ENCODE measurements at places on chromosomes 5 and 9.

GRCh38 chr5:144525000-144525399 lies 354.3 kb downstream of the KCTD16 start:
- no peak for DNase-seq

GRCh38 chr9:130565792-130566191 lies 13.6 kb upstream of the FUBP3 start:
- DNase-seq = no peak

GRCh38 chr9:92947268-92948037 lies at the start of gene FGD3:
Gene FGD3 (plus strand): TSS chr9:92947523. CDS start chr9:92976257, 28,734 bp downstream.
- DNase-seq = peak; percentile 42

GRCh38 chr5:80600943-80601693 lies 31.0 kb upstream of the ANKRD34B start:
- no peak for DNase-seq

- DNase-seq = no peak
These were observed 371.0 kb downstream of the ICE1 start for GRCh38 chr5:5793242-5794117.

DNA sequence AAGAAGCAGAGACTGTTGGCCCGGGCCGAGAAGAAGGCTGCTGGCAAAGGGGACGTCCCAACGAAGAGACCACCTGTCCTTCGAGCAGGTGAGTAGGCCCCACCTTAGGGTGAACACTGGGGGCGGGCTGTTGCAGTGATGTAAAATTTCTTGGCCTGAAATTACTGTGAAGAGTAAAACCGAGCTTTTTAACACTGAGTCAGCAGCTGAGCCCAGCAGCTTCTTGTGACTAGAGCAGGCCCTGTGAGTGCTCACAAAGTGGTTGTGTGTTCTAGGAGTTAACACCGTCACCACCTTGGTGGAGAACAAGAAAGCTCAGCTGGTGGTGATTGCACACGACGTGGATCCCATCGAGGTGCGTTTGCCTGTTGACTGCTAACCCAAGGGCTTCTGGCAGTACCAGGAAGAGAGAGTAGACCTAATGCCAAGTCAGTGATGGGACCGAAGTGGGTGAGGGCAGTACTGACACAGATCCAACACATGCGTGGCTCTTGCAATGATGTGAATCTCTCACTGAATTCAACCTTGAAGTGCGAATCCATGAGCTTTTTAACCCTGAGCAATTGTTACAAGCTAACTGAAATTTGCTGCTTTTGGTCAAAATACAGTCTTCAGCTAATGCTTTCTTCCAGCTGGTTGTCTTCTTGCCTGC lies 2.1 kb downstream of the RPL7A start:
- DNase-seq = no peak

DNA sequence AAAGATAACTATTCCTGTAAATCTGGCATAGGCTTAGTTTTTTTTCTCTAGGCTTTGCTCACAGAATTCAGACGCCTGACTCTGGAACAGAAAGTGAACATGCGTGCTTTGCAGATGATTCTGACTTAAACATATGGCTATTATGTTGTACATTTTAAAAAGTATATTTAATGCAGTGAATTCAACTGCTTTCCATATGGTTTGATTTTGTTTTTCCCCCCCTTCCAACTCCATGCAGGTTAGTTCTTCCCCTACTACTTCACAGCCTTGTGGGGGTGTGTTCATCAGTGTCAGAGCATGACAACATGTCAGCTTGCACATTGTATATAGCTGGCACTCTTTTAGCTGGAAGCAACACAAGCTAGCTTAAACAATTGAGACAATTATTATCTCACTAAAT lies 226.8 kb downstream of the TMEM167A start:
- no peak for DNase-seq

All from CD4-positive, alpha-beta T cell (primary cell).